Natural killer cell treated with Interleukin-12 subunit alpha and Interleukin-12 subunit beta and Interleukin-15 and Interleukin-18, amount 100 ng/mL, for 72 hours (primary cell): ENCODE measurements at places on chromosomes 5 and 9. TPM values are rescaled to one million over a fixed set of nuclear protein-coding genes. Genes with fewer than 3 reads are reported as not detected.

DNA sequence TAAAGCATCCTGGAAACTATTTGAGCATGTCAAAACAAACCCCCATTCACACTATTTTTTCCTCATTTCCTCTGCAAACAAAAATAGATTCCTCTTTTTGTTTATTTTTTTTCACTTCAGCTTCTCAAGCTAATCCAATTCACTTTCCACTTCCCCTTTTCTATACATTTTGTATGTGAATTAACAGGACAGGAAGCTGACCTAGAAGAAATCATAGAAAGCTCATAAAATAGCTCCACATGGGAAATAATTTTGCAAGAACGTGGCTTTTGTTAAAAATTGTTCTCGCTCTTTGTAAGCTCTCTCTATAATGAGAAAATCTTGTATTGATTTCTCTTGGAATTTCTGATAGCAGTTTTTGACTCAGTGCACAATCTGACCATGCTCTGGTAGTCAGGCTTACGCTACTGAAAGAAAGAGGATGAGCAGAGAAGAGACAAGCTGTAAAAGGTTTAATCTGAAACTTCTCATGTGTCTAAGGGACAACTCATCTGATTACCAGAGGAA is 215.8 kb downstream of the ADAMTS12 start:
- DNase-seq, result no peak

- DNase-seq, result peak; percentile 67
Observed at GRCh38 chr5:103224118-103224893, 34.3 kb upstream of the MACIR start.

Gene FOXB2
- total RNA-seq, result not detected

Gene GPR150
- total RNA-seq, result not detected

Gene PAEP
- not detected for total RNA-seq

- DNase-seq, result no peak
Observed at GRCh38 chr9:27856054-27856453, 282.8 kb upstream of the C9orf72 start.

Gene UBE2QL1
- not detected for total RNA-seq

DNA sequence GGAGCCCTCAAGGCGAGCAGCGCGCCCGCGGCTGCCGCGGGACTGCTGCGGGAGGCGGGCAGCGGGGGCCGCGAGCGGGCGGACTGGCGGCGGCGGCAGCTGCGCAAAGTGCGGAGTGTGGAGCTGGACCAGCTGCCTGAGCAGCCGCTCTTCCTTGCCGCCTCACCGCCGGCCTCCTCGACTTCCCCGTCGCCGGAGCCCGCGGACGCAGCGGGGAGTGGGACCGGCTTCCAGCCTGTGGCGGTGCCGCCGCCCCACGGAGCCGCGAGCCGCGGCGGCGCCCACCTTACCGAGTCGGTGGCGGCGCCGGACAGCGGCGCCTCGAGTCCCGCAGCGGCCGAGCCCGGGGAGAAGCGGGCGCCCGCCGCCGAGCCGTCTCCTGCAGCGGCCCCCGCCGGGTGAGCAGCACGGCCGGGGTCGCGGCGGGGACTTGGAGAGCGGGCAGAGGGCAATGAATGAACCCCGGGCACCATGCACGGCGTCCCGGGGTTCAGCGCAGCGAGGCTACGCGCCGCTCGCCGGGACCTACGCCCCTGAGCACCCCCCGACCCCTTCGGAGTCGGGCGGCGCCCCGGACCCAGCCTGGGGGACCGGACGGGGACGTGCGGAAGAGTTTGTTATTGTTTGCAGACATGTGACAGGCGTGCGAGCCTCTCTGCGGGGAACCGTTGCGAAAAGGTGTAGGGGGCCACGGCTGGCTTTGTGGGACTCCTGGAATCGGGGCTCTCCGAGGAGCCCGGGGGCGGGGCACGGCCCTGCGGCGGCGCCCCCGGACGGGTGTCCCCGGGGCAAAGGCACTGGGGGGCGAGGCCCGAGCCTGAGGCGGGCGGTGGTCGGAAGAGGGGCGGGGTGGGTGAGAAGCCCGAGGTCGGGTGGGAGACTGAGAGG is 553 bp downstream of the MAP3K1 start:
- DNase-seq, result no peak

- no peak for DNase-seq
Observed at GRCh38 chr5:160348080-160348479, 22.3 kb downstream of the C1QTNF2 start.

Gene IL5
- total RNA-seq, result 7.2 TPM

- no peak for DNase-seq
Observed at GRCh38 chr9:8428389-8428788, 628.8 kb upstream of the DMAC1 start.
